ENCODE measurements at places on chromosomes 5 and 9.

DNA sequence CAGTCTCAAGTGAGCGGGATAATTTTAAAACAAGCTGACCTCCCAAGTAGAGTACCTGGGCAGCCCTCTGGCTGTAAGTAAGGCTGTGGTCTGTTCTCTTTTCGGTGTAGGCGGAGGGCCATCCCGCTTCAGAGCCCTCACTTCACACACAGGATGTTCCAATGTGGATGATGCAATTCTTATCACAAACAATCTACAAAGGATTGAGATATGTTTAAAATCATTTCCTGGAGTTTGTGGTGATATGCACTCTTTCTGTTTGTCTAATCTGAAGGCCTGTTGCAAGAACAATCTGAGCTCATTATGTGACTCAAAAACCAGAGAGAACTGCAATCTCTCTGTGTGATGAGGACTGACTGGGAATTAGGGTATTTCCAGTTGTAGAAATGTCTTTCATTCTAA lies 42.5 kb downstream of the ITGA2 start:
- peak; percentile 63 for DNase-seq

- DNase-seq: no peak
These were observed 192.7 kb downstream of the TENT4A start for GRCh38 chr5:6905883-6906282.

DNA sequence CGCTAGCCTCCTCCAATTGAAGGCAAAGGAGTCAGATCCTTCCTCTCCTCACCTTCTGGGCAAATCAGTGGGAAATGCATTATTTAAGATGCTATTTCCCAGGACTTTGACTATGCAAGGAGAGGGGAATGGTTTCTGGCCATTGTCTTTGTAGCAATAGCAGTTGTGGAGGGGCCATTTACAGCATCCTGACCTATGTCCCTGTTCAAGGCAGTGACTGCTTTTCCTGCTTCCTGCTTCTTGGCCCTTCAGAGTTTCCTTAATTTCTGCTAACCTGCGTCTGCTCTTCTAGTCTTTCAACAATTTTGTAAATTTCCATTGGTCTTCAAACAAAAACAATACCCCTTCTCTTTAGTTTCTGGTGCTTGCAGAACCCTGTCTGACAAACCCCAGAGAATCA lies 72.8 kb upstream of the PPARGC1B start:
- DNase-seq: no peak

DNA sequence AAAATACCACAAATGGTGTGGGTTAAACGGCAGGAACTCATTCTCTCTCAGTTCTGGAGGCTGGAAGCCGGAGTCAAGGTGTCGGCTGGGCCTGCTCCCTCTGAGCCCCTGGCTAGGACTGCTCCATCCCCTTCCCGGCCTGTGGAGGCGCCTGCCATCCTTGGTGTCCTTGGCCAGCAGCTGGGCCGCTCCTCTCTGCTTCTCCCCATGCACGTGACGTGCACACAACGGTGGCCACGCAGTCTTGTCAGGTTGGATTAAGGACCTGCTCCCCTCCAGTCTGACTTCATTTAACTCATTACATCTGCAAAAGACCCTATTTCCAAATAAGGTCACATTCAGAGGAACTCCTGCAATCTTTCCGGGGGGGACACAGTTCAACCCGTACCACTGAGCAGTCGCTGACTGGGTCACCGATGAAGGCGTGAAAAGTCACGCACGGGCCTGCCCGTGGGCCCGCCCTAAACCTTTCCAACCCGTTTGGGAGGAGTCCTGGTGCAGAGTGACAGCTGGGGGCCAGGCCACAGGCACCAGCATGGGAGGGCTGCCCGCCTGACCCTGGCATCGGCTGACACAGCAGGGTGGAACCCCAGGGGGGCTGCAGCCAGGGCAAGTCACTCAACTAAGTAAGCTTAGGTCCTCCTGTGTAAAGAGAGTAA lies 135.2 kb downstream of the COL23A1 start:
- peak; percentile 31 for DNase-seq

DNA sequence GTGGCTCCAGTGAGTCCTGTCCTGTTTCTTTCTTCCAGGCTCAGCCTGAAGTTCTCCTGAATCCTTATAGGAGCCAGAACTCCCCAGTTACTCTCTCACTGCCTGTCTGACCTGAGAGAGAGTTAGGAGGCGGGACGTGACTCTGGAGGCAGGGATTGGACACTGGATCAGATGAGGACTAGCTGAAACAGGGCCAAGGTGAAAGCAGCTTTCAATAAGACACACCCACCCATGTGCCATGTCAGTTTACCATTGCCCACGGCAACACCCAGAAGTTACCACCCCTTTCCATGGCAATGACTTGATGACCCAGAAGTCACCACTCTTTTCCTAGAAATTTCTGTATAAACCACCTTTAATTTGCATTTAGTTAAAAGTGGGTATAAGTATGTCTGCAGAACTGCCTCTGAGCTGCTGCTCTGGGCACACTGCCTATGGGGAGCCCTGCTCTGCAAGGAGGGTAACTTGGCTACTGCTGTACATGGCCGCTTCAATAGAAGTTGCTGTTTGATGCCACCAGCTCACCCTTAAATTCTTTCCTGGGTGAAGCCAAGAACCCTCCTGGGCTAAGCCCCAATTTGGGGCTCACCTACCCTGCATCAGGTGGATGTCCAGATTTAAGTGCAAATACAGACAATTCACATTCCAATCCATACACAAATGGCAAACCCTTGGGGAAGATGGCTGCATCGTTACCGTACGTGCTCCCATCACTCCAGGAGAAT lies 13.7 kb downstream of the FCN2 start:
- peak; percentile 15 for DNase-seq

- DNase-seq: no peak
These were observed 449.2 kb downstream of the IRX1 start for GRCh38 chr5:4044881-4045280.

- no peak for DNase-seq
These were observed 76.9 kb downstream of the ST8SIA4 start for GRCh38 chr5:100826133-100826532.

DNA sequence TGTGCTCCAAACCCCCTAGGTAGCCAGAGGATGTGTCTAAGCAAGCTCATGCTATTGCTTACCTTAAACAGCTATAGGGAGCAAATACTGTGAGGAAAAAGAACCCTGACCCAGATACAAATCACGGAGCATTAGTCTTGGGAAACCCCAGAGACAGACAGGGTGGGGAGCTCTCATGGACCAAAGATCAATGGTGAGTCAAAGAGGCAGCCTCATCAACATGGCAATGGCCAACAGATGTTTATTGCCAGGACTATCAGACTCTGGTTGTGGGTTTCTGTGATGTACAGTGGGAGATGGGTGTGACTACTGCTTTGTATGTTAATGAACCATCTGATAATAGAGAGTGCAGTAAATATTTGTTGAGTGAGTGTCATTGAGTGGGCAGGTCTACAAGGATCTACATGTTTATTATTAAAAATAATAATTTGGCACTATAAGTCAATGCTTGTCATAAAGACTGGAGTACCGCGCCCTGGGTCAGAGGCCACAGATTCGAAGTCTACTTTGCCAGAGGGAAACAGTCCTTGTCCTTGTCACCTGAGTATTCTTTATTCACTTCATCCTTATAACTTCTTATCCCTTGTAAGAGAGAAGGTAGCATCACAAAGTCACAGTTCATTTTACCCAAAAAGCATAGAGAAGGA lies 56.5 kb upstream of the RAI14 start:
- DNase-seq: no peak

- peak; percentile 85 for DNase-seq
These were observed at the start of gene ABL1 for GRCh38 chr9:130834371-130835336. TSS of gene ABL1 (plus strand) at chr9:130835254. CDS start at chr9:130835447, 193 bp downstream.

GRCh38 chr5:65796751-65797316 lies 74.8 kb downstream of the NLN start:
- no peak for DNase-seq

DNA sequence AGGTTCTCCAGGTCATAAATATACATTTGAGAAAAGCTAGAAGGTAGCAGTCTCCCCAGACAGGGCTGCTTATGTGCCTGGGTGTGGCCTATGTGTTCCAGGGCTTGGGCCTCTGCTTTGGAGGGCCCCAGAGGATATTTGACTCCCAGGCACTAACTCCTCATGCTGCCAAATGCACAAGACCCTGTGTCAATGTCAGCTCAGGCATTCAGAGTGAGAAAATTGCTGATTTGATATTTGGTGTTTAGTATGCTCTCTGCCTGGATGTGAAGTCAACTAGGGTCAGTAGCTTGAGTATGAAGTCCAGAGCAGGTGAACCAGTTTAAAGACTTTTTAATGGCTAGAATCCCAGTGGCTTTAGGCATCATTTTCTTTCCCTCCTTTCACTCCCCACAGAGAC lies 57.5 kb upstream of the IL7R start:
- no peak for DNase-seq

- no peak for DNase-seq
These were observed 664.3 kb upstream of the EDIL3 start for GRCh38 chr5:85049020-85049419.

DNA sequence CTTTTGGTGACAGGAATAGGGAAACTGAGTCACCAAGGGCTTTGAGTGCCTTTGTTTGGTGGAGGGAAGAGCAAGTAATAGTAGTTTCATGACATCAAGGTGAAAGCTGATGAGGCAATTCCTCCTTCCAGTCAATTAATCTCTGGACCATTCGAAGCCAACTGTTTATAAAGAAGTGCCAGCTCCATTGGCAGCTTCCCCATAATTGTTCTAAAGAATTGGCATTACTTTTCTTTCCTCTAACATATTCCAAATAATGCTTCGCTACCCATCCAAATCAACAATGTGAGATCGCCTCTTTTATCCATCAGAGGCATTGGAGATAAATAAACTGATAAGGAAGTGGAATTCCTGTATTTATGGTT lies 132.4 kb downstream of the NPR3 start:
- no peak for DNase-seq

GRCh38 chr5:180339583-180340183 lies 13.5 kb downstream of the GFPT2 start:
- DNase-seq: no peak

DNA sequence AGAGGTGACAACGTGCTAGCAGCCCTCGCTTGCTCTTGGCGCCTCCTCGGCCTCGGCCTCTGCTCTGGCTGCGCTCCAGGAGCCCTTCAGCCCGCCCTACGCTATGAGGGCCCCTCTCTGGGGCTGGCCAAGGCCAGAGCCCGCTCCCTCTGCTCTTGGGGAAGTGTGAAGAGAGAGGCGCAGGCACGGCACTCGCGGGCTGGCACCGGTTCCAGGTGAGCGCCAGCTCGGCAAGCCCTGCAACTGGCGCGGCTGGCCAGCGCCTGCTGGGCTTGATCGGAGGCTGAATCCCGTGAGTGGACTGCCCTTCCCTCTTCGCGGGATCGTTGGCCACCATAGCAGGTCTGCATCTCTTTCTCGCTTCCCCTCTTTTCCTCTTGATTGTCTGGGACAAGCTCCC lies 298.0 kb upstream of the PTPRD start:
- no peak for DNase-seq

GRCh38 chr5:77438071-77438470 lies 54.0 kb downstream of the WDR41 start:
- no peak for DNase-seq

DNA sequence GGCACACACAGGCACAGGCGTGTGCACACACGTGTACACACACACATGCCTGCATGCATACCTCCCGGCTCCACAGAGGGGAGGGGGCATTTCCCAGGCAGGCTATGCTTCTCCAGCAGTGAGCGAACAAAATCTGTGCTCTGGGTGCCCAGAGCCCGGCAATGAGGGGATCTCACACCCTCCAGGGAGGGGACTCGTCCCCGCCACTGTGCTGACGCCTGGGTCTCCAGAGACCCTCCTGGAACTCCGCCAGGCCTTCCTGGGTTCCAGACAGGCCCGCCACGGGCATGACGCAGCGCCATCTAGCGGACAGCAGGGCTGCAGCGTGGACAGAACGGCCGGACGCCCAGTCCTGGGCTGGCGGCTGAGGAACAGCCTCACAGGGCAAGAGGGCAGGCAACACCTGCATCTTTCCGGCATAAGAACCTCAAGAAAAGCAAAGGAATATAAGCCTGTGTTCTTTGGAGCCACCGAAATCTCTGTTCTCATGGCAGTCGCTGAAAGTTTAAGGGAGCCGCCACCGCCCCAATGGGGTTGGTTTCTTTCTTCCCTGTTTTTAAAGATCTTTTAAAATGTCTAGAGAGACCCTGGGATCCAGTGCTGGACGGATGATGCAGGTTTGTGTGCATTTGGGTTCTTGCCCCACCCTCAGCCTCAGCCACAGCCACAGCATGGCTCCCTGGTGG lies 135.6 kb upstream of the PPP1R26 start:
- peak; percentile 58 for DNase-seq

- no peak for DNase-seq
These were observed 6.3 kb downstream of the C5orf15 start for GRCh38 chr5:133962131-133962530.

DNA sequence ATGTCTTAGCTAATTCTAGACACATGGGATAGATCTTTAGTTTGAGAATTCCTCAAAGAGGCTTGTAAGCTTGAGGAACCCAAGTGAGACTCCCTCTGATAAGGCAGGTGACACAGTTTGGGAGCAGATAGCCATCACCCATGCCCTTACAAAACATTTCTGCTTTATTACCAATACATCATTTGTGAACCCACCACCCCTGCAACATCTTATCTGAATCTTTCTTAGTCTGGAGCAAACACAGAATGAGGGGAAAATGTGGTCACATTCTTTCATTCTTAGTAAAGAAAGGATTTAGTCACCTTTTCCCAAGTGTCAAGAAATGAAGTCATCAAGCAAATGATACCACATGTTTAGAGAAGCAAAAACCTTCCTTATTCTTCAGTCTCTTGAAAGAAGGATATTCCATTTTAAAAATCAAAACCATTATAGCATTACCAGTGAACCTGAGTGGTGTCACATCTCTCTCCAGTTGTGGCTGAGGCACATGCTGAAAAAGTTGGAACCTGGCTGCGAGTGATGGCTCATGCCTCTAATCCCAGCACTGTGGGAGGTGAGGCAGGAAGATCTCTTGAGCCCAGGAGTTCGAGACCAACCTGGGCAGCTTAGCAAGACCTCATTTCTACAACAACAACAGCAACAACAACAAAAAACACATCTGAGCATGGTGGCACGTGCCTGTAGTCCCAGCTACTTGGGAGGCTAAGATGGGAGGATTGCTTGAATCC lies 65.9 kb downstream of the PRKACG start:
- DNase-seq: no peak

DNA sequence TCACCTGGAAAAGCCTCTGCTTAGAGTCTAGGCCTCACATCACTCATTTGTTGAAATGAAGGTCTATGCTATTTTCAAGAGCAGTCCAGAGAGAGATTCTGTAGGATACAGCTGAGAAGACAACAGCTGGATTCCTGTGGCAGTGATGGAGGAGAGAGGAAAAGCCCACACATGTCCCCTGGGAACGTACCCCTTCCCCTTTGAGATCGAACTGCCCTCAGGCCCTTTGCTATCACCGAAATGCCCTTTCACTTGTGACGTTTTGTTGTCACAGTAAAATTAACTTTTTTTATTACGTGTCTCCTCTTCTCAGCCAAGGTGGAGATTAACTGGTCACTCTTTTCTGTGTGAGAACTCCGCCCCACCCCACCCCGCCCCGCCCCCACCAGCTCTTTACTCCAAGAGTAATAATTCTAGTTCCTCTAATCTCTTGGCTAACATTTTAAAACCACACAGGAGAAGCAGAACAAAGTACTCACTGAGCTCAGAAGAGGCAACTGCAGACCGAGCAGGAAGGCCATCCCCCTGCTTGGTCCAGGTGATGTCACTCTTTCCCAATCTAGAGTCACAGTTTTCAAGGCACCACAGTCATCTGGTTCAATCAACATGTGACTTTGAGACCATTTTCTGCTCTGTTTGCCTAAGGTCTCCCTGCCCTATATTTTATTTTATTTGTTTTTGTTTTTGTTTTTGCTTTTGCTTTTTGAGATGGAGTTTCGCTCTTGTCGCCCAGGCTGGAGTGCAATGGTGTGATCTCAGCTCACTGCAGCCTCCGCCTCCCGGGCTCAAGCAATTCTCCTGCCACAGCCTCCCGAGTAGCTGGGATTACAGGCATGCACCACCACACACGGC lies 105.6 kb downstream of the SUSD1 start:
- no peak for DNase-seq

- DNase-seq: no peak
These were observed 240.4 kb upstream of the IRX2 start for GRCh38 chr5:2991884-2992283.

Data from activated CD8-positive, alpha-beta memory T cell treated with anti-CD3 and anti-CD28 coated beads, Interleukin-2, amount 10 ng/mL, durations not matched to agents 7 days and 5 days (primary cell).